ENCODE measurements at places on chromosomes 11 and 22. TPM values are rescaled to one million over a fixed set of nuclear protein-coding genes. Genes with fewer than 3 reads are reported as not detected.

DNA sequence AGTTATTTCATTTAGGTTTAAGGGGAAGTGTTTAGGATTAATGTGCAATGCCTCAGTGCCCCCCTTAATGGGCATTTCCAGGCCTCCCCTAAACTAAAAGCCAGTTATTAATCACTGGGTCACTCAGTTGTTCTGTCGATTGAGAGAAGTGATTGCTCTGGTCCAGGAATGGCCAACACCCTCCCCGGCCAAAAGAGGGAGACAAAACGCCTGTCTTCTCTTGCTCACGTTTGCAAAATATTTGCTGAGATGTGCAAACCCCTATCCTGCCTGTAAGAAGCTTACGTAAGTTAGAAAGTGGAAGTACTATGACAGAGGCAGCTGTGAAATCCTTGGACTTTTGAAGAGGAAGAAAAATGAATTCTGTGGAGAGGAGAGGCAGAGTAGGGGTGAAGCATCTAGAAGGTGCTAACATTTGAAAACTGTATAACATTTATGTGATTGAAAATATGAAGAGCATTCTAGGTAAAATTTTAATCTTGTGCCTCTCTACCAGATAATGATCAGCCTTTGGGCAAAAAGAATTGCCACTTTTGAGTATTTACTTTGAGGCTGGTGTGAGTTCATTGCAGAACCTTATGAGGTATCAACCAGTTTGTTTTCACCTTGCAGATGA, 37.7 kb downstream of the NTM start:
- no peak for DNase-seq

DNA sequence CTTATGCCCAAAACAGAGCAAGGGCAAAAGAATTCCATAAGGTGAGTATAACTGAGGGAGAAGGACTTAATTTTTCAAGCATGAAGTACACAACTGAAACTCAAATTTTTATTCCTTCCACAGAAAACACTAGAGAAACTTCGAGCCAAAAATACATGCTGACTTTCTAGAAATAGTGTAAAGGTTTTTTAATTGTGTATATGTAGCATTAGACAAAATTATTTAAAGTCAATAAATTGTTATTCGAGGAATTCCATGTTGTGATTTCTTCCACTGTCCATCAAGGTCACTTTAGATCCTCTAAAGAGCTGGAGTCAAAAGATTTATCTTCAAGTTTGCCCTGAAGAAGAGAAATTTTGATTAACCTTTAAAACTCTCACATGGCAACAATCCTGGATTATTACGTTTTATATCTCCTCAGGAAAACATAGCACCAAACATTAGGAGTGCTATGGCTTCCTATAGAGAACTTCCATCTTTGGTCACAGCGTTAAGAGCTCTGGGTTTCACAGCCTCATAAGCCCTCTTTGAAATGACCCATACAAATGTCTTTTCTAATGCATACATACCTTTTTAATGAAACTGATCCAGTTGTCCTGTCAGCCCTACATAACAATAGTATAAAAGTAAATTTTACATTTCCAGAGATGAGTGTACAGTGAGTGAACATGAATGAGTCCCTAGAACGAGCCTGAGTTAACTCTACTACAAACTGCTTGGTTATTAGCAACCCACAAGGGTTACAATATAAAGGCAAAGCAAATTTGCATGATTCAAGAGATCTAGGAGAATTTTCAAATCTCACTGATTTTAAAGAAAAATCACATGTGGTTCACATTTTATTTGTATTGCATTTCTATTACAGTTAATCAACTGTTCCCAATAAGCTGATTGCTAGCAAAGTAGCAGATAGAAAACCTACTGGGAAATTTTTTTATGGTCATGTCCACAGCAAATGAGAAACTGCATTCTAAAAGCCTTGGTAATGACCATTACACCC, 10.9 kb downstream of the TAF1D start:
- no peak for DNase-seq

- peak; percentile 75 for DNase-seq
Observed at GRCh38 chr11:110711776-110712658, at the start of gene ARHGAP20. TSS of gene ARHGAP20 (minus strand) at chr11:110712437. CDS start at chr11:110712231, 206 bp downstream.

- no peak for DNase-seq
Observed at GRCh38 chr11:11589437-11589836, 32.4 kb downstream of the GALNT18 start.

DNA sequence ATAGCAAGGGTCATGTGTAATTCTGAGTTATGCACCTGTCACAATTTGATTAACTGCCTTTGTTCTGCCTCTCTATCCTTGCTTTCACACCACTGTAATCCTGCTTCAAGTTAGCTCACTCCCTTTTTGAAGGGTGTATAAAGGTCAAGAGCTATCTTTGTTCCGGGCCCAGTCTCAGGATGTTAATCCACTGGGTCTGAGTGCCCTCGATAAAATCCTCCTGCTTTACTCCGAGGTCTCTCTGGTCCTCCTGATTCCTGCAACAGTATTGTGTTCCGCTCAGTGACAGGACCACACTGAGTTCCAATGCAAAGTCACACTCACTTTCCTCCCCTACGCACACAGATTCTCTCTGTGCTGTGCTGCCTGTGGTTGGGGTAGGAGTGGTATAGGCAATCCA, 186.5 kb downstream of the DYNC2H1 start:
- peak; percentile 7 for DNase-seq

DNA sequence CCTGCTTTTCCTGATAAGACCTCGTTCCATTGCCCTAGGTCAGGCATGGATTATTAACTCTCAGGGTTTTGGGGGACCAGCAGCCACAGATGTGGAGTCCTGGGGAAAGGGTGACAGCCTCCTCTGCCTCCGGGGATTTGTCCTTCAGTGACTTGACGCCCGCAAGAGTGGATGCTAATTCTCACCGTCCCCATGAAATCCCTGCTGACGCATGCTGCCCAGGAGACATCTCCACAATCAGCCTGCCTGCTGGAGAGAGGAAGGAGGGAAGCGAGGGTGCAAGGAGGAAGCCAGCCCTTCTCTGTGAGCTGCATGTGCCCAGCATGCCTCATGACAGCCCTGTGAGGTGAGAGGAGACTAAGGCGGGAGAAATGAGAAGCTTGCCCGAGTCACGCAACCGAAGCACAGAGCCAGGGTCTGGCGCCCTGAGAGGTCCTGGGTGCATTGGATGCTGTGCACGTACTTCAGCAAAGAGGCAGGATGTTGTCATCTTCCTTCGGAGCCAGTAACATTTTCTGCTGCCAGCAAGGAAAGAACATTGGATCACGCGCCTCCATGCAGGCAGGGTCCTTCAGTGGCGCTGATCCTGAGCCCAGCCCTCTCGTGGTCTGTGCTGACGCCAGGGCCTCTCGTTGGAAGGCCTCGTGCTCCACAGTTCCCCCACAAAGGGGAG, 27.3 kb upstream of the KRTAP5-6 start:
- no peak for DNase-seq

- peak; percentile 76 for DNase-seq
Observed at GRCh38 chr11:59097113-59097708, 9.8 kb upstream of the FAM111B start.

- no peak for DNase-seq
Observed at GRCh38 chr22:29244785-29245625, 22.8 kb downstream of the RHBDD3 start.

DNA sequence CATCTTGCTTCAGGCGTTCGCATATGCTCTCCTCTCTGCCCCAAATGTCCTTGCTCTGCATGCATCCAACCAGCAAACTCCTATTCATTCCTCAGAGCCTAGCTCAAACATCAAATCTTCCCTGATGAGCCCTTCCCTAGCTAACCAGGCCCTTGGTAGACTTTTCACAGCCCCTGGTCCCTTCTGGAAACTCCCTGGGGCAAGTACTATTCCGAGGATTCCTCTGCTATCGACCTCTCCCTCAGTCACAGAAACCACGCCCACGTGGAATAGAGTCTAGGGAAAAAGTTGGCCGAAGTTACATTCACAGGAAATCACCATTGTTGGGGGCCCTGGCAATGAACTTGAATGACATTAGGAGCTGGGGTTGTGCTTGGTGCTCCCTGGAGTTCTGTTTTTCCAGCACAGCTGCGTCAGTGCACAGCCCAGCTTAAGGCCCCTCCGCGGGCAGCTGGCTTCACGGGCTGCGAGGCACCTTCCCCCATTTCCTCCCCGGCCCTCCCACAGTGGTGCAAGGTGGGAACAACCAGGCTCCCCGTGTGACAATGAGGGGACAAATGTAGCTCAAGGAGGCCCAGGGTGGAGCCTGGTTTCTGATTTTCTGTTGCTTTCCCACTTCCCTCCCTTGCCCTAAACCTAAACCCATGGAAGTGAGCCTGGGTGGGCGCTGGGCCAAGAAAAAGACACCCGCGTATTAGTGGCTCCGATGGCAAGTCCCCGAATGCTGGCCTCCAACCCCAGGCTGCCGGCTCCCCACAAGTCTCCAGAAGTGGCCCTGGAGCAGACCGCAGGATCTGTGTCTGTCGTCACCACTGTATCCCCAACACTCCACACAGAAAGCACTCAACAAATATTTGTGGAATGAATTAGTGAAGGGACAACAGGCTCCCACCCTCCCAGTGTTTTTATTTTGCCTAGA, 4.3 kb upstream of the ATP5MGL start:
- DNase-seq = peak; percentile 61

GRCh38 chr11:2928605-2929530, at the start of gene PHLDA2:
TSS of gene PHLDA2 (minus strand) at chr11:2929420. CDS start at chr11:2929364, 56 bp downstream.
- DNase-seq = peak; percentile 80

DNA sequence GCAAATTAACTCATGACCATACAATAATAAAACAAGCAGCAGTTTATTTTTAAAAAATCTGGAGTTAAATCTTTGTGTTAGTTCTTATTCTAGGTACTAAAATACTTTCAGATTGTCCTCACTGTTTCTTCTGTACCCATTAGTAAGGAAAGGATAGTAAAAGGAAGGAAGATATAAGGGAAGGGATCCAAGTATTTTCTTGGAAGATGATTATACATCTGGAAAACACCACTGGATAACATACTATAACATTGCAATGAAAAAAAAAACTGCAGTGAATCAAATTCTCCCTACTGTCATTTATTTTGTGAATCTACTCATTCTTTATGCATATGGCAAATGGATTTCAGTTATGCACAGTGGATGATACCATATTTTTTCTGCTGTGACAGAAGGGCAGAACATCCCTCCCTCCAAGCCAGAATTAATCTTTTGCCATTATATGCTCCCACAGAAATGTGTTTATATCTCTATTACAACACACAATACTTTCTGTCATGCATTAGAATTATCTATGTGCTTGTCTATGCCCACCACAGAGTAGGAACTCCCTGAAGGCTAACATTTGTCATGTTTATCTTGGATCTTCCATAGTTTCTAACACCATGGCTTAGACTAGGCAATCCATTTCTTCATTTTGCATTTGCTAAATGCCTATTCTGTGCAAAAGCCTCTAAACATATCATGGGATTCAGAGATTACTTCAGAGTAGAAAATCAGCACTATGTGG, 282.3 kb upstream of the CTSC start:
- no peak for DNase-seq

- no peak for DNase-seq
Observed at GRCh38 chr11:78298291-78298771, 109.6 kb downstream of the USP35 start.

DNA sequence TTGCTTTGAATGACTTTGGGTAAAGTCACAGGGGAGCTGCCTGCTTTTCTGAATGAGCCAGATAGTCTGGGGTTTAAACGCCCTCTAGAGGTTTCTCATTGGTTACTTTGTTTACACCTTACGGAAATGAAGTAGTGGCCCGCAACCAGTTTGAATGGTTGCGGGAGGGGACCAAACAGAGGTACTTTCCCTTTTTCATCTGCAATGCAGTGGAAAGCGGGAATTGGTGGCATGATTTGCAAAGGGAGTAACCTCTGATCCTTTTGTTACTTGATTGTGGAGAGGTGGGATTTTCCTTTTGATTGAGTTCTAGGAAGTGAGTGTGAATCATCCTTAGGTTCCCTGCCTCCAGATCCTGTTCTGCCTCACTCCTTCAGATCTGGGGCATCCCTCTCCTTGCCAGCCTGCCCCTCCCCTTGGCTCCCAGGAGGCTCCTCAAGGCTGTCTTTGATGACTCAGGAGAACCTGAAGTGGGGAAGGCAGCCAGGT, 15.9 kb upstream of the GLYATL1 start:
- DNase-seq = no peak

DNA sequence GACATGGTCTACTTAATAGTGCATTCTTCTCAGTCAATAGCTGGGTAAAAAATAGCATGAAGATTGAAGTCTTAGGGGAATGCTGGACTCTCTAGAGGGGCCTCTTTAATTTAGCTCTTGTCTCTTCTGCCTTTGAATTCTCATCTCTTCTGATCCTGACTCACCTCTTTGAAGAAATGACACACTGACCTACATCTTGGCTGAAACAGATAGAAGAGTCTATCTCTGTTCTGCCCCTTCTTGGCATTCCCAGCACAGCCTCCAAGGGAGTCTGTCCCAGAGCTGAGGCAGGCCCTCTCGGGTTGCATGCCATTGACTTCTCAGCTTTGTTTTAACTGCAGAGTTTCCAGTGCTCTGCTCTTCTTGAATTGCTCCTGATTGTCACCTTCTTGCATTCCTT, 55.7 kb downstream of the PTPRJ start:
- no peak for DNase-seq

DNA sequence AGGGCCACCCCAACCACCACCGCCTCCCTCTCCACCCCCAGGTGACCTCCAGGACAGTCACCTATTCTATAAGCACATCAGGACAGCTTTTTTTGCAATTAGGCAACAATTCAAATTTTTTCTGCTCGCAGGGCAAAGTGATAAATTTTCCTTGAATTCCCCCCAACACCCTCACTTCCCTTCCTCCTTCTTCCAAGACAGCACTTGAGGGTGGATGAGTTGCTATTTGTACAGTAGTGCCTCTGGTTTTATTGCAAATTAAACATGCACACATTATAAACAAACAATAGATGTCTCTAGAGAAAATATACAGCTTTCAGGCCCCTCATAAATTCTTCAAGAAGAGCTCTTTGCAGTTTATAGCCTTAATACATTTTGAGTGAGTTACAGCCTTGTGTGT, 80.9 kb upstream of the USP47 start:
- no peak for DNase-seq

DNA sequence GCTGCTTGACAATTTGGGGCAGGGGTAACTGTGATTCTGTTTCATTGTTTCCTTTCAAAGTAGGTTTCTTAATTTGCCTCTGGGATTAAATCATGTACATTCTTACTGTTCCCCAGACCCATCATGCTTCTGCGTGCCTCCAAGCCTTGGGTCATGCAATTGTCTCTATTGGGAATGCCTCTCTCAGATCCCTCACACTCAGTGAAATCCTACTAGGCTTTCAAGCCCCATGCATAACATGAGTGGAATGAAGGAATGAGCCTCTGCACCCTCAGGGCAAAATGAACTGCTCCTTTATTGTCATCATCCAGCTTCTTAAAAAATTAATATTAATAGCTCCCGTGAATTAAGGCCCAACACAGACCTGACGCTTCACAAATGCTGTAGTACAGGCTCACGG, 381.7 kb downstream of the TENM4 start:
- DNase-seq = no peak

Gene LRRC4C
- total RNA-seq = not detected

Gene OR10G7
- total RNA-seq = not detected

Gene CFAP300
- total RNA-seq = not detected

Gene ZNF280B
- 0.22 TPM for total RNA-seq

Gene PDGFB
- total RNA-seq = 29.6 TPM

Gene TPBGL
- total RNA-seq = not detected

Gene CLDN5
- total RNA-seq = 533 TPM

Gene SAAL1
- 12.7 TPM for total RNA-seq
